ENCODE measurements at places on chromosomes 4 and X.

DNA sequence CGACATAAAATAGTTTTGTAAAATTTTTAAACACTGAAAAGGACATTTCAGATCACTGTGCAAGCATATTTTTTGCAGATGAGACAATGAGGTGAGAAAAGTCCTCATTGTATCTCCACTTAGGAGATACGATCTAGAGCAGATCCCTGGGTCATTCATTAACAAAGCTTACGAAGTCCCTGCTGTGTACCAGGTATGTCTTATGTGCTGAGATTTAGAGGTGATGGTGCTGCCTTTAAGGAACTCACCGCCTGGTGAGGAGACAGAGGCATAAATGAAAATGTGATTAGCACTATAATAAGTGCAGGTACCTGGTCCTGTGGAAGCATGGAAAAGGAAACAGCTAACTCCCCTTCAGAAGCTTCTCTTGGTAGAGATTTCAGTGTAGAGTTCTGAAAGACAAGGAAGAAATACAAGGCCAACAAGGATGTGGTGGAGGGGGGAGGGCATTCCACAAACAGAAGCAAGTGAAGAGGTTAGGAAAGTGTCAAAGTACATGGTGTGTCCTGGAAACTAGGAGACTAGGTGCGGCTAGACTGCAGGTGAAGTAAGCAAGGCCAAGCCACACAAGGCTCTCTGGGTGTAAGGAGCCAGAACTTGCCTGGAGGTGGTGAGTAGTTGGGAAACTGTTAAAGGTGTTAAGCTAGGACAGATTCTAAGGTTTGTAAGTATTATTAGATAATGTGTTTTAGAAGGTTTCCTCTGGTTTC lies 1.5 kb upstream of the NDNF start:
- DNase-seq: peak; percentile 36

DNA sequence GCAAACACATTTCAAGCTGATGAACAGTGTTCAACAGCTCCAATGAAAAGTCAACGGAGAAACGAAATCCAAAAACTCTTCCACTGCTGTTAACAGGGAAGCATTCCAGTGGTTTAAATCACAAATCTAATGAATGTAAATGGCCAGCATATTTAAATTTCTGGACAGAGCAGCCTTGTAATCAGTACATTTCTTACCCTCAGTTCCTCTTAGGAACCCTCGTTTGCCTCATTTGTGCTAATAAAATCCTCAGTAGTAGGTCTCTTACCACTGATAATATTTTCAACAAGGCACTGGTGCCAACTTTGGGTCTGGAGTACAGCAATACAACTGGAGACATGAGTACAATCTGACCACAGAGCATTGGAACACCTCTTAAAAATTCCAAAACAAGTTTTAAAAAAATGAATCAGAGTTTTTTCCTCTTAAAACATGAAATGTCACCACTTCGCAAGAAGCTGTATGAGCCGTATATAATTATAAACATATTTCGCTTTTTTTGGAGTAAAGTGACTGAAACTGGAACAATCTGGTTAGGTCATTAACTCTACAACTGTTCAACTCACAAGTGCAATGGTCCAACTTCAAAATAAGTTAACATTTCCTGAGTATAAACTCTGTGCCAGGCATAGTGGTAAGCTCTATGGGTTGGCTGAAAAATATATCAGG lies 211.2 kb downstream of the CPEB2 start:
- DNase-seq: no peak

DNA sequence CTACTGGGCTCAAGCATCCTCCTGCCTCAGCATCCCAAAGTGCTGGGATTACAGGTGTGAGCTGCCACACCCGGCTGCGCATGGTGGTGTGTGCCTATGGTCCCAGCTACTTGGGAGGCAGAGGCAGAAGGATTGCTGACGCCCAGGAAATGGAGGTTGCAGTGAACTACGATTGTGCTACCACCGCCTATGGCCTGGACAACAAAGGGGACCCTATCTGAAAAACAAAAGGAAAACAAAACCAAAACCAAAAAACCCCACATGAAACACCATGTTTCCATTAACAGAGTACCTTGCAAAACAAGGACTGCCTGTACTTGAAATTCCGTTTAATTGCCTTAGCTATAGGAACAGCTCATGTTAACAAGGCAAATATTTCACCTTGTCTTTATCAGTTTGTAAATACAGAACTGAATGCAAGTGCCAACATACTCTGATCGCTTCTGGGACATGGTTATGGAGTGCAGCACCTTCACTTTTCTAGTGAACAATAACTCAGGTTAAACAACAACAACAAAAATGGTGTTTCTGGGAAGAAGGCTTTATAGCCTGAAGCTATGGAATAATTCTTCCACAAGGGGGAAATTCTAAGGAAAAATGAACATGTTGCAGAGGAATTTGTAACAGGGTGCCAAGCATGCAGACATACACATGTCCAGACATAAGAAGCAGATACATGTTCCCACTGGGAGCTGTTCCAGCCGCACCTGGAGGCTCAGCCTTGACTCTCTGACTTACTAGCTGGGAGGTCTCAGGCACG lies 73.2 kb upstream of the STS start:
- no peak for DNase-seq

- no peak for DNase-seq
These were observed 2358.0 kb downstream of the PCDH7 start for GRCh38 chr4:33078145-33078544.

GRCh38 chr4:47418147-47418546 lies 45.4 kb downstream of the COMMD8 start:
- no peak for DNase-seq

DNA sequence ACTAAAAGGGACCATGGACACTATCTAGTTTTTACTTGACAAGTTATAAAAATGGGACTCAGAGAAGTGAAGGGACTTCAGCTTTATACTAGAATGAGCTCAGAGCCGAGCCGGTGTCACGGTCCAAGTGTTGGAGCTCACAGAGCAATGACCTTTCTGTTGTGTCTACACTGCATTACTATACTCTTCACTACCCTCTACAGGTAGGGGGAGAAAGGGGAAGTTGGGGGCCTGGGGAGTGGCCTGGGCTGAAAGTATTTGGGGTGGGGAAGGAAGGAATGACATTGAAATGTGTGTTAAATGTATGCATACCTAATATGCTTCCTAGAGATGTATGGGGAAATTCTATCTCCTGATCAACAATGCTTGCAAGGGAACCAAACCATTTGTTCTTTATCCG lies 48.8 kb upstream of the HHIP start:
- DNase-seq: no peak

- DNase-seq: no peak
These were observed 97.3 kb downstream of the EMCN start for GRCh38 chr4:100420571-100420970.

GRCh38 chr4:48780865-48781214 lies 761 bp upstream of the FRYL start:
- peak; percentile 22 for DNase-seq

DNA sequence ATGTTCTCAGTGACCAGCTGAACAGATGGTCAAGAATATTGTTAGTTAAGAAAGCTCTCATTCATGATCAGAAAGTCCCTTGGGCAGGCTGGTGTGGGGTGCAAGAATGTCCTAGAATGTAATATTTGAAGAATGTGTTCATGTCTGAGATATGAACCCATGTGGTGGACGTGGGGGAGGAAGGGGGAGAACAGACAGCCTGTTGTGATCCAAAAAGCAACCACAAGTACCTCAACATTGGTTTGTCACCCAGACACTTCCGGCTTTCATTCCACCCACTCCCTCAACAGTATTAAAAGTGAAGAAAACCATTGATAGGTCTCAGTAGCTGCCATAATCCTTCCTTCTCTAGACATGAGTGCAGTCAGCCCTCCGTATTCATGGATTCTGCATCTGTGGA lies 82.2 kb downstream of the MAML3 start:
- DNase-seq: peak; percentile 14

DNA sequence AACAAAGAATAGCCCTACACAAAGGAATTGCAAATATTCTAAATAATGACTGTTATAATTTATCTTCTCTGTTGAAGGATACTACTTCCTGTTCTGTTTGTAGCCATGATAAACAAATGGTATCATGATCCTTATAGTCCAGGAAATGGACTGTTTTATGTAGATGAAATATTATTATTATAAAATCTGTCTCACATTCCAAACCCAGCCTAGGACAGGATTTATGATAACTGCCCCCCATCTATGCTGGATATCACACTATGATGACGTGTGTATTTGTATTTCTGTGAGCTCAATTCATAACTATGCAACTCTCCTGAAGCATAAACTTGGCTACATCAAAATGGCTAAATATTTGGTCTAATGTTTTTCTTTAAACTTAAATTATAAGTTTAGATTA lies 21.3 kb downstream of the DMD start:
- no peak for DNase-seq

DNA sequence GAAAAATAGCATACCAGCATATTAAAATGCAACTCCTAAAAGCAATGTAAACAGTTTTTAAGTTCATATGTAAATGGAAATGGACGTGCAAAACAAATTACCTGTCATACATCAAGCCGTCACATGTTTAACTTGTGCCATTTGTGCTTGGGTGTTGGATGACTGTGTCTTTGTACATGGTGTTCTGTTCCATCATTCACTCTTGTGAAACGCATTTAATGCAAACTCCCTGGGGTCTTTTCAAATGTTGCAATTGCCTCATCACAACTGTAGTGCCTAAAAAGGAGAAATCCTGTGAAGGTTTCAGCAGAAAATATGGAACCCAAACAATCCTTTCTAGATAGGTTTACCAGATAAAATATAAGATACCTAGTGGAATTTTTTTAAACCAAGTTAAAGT lies 52.4 kb downstream of the PHOX2B start:
- DNase-seq: no peak
